ENCODE measurements at places on chromosomes 3 and 15. TPM values are rescaled to one million over a fixed set of nuclear protein-coding genes. Genes with fewer than 3 reads are reported as not detected.

DNA sequence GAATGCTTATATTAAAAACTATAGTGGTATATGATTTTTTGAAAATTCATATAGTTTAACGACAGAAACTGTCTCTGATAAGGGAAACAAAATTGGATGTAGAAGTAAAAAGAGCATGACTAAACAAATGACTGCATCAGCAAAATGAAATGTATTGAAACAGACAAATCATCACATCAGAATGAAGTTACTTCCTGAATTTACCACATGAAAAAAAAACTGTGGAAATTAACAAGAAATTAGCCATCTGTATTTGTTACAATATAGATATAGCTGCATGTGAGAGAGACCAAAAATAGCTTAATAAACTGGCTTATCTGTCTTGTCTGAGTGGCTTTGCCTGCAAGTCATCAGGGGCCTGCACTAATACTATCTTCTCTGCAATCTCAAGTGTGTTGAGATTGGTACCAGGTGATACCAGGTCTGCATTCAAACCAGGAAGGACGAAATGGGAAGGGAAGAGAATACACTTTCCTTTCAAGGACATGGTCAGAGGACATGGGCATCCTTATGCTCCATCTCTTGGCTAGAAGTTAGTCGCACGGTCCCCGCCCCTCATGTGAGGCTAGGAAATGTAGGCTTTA, 388.7 kb downstream of the GRM7 start:
- no peak for DNase-seq

DNA sequence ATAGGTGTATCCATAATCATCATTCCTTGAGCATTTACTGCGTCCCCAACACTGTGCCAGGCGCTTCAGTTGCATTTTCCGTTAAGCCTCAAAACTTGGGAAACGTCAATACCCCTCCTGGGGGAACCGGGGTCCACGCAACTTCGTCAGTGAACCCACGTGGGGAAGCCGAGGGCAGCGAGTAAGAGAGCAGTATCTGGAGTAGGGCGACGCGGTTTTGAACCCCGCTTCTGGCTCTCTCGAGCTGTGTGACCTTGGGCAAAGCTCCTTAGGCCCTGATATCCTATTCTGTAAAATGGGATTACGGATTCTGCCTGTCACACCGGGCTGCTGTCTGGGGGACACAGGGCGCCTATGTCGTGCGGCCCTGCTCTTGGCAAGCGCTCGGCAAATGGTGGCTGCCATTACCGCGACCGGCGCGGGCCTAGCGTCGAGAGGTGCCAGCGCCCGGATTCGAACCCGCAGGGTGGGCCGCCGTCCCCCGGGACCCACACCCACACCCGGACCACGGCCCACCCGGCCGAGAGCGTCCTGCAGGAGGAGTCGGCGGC, 590 bp downstream of the POLG start:
- no peak for DNase-seq

GRCh38 chr3:41164777-41165176, 34.5 kb upstream of the CTNNB1 start:
- DNase-seq, result no peak

GRCh38 chr15:32663671-32664070, 22.2 kb downstream of the SCG5 start:
- no peak for DNase-seq

- DNase-seq, result no peak
Observed at GRCh38 chr15:66409565-66410108, 22.9 kb downstream of the MAP2K1 start.

RGMA gene
- 9.5 TPM for polyA plus RNA-seq

- no peak for DNase-seq
Observed at GRCh38 chr3:163768048-163768447, 1310.2 kb downstream of the SI start.

GRCh38 chr3:183541738-183542137, 13.8 kb downstream of the KLHL6 start:
- no peak for DNase-seq

DNA sequence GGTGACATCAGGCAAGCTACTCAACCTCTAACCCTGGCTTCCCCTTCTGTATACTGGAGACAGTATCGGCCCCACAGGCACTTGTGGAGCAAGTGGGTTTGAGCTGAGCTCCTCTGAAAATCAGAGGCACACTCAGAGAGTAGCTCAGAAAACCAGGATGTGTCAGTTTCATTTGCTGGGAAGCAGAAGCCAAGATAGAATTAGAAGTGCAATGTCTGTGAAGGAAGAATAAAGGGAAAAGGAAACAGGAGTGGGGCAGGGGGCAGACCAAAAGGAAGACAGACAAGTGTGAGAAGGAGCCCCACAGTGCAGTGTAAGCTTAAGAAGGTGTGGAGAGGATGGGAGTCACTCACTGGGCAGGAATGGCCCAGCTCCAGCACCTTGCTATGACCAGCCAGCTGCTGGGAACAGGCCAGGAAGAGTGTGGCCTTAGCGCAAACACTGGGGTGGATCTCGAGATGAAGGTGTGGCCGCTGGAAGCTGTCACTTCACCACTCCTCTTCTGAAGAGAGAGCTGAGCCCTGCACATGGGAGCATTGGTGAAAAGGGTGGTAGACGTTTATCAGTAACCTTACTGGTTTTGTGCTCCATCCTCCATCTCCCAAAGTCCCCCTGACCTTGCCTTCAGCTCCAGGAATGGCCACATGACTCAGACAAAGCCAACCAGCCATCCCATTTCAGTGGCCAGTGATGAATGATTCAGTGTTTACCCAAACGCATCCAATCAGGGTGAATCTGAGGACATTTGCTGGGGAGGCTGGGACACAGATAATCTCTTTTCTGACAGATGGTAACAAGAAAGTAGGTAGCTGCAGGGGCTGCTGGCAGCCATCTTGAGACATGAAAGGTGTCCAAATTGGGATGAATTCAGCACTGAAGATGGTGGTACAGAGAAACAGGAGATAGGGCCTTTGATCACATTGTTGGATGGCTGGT, 108.4 kb downstream of the SHQ1 start:
- DNase-seq, result no peak

DNA sequence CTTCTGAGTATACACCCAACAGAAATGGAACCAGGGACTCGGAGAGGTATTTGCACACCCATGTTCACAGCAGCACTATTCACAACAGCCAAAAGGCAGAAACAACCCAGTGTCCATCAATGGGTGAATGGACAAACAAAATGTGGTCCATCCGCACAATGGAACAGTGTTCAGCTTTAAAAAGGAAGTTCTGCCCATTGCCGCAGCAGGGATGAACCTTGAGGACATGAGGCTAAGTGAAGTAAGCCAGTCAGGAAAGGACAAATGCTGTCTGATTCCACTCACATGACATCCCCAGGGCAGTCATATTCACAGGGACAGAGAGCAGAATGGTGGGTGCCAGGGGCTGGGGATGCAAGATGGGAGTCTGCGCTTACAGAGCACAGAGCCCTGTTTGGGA, 7.5 kb downstream of the IQSEC1 start:
- DNase-seq, result no peak

TLR9 gene
- polyA plus RNA-seq, result 0.15 TPM

- no peak for DNase-seq
Observed at GRCh38 chr3:139527265-139527664, 12.3 kb downstream of the RBP1 start.

DNA sequence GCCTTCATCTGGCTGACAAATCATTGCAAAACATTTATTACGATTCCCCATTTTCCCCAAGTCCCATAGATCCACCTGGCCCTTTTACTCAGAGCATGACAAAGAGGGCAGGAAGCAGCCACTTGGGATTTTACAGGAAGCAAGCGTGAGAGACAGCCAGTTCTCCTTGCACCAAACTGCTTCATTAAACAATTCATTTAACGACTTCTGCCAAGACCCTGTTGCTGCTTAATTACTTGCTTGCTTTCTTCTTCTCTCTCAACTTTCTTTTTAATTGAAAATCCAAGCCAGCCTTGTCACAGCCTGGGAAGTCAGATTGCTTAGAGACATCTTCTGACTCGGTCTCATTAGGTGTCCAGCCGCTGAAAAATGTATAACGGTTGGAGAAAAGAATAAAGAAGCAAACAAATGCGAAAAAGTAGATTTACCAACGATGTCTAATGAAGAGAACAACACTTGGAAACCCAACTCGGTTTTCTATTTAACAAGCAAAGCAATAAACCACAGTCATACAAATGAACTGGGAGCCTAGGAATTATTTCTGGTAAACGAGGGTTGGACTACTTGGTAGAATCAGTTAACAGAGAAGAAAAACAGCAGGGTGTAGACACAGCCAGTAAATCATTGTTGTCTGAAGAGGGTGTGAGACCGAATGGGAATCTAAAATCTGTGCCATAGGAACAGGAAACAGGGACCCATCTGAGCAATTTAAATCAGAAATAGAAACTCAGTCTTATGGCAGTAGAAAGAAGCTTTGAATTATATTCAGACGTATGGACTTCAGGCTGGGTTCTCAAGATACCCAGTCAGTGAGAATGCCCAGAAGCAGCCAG, 298.3 kb downstream of the LRRC3B start:
- no peak for DNase-seq

GRCh38 chr3:128889139-128889894, 9.9 kb downstream of the ACAD9 start:
- DNase-seq, result no peak

PRTG gene
- 16.0 TPM for polyA plus RNA-seq

ESYT3 gene
- polyA plus RNA-seq, result 1.4 TPM

DNA sequence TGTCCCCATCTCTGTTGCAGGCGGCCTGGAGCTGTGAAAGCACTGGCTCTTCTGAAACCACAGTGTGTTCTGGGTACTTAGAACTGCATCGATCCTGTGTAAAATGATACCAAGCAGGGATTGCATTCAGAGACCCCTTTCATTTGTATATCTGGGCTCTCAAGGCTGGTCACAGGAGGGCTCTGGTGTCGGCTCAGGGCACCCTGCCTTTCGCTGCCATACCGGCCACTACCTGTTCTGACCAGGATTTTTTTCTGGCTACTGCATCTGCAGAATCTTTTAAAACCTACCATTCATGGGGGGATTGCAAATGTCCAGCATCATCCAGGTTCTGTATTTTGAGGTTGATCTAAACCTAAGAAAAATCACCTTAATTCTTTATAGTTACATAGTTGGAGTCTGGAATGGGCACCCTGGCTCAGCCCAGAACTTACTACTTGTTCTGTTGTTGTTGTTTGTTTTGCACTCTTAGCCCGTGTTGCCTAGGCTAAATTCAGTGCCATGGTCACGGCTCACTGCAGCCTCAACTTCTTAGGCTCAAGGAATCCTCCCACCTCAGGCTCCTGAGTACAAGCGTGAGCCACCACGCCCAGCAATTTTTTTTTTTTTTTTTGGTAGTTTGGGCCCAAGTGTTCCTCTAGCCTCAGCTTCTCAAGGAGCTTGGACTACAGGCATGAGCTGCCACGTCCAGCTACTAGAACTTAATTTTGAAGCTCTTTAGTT, 52.7 kb downstream of the TRIM71 start:
- DNase-seq, result no peak

UROC1 gene
- 0.21 TPM for polyA plus RNA-seq

GRCh38 chr15:89307791-89308190, 26.8 kb downstream of the POLG start:
- no peak for DNase-seq

SLC12A1 gene
- 779 TPM for polyA plus RNA-seq

- no peak for DNase-seq
Observed at GRCh38 chr3:195553268-195553667, 10.1 kb upstream of the PPP1R2 start.

DNA sequence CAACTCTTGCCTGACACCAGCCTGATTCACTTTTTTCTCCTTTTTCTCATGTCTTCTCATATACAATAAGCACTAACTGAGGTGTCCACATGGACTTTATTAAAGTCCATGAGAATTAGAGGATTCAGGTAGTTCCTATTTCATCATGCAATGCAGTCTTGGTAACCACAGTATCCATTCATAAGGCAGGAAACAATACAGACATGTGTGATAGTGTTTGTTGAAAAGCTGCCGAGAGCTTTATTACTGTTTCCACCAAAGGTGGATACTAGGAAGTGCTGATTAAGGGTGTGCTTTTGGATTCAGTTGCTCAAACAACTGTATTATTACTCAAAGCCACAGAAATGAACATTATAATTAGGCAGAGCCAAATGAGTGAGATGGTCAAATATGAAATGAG, 5.3 kb downstream of the CASR start:
- DNase-seq, result no peak

DNA sequence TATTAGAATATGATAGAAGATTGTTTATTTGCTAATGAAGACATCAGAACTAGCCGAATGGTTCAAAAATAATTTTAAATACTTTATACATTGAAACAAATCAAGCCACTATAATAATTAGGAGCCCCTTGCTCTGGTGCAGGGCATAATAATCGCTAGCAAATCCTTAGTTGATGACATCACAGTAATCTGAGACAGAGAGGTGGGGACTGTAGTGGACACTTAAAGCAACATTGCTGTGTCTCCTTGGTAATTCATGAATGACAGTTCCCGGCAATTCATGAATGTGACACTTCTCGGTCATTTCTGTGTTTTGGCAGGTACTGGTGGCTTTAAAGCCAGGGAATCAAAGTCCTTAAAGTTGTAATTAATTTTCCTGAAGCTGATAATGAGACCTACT, 114.3 kb downstream of the PPM1L start:
- no peak for DNase-seq

GRCh38 chr3:137796993-137797392, 32.9 kb downstream of the SOX14 start:
- DNase-seq, result no peak

LDHAL6B gene
- not detected for polyA plus RNA-seq

DNA sequence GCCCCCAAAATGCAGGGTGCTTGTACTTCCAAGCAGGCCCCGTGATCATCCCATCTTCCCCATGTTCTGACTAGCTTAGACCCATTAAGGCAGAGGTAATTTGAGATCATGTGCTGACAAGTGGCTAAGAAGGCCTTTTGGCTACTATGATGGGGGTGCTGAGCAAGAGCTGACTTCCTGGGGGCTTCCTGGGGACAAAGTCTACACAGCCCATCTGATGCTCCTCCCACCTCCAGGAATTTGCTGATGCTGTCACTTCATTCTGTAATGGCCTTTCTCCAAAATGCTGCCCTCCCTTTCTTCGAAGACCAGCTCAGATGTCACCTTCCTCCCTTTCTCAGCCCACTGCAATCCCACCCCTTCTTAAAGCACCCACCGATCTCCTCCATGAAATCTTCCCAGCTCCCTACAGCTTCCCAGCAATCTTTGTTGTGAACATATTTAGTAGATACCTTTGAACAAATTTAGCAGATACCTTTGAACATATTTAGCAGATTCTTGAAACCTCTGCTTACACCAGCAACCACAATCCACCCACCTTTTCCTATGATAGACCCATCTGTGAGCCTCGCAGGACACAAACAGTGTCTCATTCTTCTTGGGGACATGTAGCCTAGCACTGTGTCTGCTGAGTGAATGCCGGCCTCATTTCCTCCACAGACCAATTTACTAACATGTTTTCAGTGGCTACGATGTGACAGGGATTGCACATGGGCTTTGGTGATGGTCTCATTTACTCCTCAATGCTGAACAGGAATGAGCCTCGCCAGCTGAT, 223.3 kb downstream of the EPHB1 start:
- no peak for DNase-seq

DNA sequence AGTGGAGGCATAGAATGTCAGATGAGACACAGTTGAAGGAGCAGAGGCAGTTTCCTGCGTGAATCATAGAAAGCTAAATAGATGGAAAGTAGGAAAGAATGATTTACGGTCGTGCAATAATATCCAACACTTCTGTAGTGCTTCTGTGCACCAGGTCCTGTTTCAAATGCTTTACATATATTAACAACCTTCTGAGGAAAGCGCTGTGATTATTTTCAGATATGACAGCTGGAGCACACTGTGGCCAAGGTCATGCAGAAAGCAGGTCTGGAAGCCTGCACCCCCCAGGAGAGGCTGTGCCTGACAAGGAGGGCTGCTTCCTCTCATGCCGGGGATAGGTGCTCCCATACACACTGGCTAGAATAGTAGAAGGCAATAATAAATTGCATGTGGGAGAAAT, 104.5 kb downstream of the CHRNA7 start:
- DNase-seq, result no peak
